Coronary artery (tissue), 2 donors: ENCODE measurements at places on chromosomes 6 and 20.

GRCh38 chr6:42071881-42072583 is 21.7 kb downstream of the TAF8 start:
- no peak for DNase-seq

DNA sequence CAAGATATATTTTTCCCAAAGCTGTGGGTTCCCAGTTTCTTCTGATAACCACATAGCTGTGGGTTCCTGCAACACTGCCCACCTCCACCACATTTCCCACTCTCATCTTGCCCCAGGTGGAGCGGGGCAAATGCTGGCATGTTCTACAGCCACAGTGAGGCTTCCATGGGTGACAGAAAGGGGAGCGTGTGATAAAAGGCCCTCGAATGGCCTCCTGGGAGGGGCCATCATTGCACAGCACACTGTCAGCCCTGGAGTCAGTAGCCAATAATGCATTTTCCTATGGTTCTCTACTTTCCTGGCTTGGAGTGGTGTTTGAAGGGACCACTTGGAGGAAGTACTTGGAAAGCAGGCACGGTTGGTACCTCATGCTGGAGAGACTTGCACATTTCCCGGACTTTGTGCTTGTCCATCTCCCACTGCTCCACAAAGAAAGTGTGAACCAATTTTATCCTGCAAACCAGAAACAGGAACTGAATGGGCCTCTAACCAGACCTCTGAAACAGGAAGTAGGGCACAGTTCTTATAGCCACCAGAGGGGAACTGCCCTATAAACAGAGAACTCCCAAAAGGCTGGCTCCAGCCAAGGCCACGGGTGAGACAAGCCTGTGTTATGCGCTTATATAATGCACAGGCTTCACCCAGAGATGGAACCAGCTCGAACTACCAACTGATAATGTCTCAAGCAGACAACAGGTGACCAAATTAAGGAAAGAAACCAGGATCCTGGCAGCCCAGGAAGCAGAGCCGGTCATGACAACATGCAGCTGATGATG is 8.6 kb downstream of the MAP3K5 start:
- DNase-seq, result no peak

DNA sequence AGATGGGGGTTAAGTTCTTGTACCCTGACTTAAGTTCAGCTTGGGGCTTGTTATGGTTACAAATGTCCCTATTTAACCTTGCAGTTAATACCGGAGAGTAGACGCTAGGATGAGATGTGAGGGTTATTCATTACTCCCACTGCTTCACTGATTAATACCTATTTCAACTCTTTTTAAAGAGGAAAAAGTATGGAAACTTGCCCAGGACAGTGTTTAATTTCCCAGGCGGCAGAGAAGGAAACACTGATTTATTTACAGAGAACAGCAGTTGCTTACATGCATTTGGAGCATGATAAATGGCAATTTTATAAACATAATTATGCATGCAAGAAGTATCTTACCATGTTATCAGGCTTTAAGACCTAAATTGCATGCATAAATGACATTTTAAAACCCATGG is 137.7 kb downstream of the RCAN2 start:
- no peak for DNase-seq

- DNase-seq, result no peak
Observed at GRCh38 chr6:24546439-24546838, 51.7 kb downstream of the ALDH5A1 start.

GRCh38 chr6:166375013-166375412 is 7.7 kb downstream of the MPC1 start:
- DNase-seq, result no peak
